ENCODE measurements at places on chromosomes 7 and 10.

- DNase-seq = no peak
Measured at GRCh38 chr10:115029452-115030375, 63.5 kb upstream of the ATRNL1 start.

DNA sequence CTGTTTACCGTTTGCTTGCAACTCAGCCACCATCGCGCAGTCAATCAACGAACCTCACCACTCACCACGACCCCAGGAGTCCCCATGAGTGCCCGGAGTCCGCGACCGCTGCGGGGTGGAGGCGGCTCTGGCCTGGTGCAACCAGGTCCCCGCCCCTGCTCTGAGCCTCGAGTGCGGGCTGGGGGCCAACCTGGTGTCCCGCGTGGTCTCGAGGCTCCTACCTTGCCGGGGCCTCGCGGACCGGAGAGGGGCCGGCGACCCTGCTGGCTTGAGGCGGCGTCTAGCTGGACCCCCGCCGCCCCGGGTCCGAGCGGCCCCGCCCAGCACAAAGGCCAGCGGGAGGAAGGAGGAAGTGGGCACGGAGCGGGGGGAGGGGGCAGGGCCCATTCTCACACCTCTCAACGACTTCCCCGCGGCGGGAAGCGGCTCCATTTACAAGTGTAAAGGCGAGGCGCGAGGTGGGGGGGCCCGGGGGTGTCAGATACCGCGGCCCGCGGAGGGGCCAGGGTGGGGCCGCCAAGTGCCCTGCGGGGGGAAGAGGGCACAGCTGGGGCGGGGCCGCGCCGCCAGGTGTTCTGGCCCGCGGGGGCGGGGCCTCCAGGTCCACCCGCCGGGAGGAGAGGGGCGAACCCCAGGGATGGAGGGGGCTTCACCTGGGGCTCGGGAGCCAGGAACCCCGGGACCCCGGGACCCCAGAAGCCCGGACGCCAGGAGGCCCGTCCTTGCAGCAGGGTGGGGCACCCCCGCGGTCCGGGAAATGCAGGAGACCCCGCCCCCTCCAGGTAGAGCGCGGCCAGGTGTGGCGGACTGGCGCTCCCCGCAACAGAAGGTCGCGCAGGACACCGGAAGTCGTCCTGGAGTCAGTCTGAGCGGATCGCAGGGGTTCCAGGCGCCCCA is 8.6 kb downstream of the CTBP2 start:
- no peak for DNase-seq

DNA sequence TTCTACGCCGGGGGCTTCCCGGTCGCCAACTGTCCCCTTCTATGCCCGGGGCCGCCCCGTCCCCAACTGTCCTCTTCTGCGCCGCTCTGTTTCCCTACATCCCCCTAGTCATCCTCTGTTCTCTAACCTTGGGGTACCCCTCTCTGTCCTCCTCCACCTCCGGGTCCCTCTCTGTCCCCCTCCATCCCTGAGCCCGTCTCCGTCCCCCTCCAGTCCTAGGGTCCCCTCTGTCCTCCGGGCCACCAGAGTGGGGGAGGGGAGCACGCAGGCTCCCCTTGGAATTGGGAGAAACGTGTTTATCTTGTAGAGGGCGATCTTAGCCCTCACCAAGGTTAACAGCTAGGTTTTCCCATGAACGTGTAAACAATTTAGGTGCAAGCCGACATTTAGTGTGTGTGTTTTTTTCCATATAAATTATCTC is 852 bp upstream of the KLF6 start:
- DNase-seq = peak; percentile 47

DNA sequence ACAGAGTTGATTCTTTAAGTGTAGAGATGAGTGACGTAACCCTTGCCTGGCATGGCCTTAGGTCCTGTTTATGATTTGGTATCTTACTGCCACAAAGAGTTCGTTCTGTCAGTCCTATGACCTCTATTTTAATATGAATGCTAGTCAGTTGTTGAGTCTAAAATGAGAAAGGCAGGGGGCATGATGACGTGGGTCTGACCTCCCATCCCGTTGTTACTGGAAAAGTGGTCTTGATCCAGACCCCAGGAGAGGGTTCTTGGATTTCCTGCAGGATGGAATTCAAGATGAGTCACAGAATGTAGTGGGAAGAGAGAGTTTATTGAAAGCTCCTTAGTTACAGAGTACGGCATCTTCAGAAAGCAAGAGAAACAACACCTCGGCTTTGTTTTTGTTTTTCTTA is 317.0 kb upstream of the COBL start:
- DNase-seq = no peak

GRCh38 chr10:102354451-102354850 is 41.1 kb upstream of the NFKB2 start:
- no peak for DNase-seq
